ENCODE measurements at places on chromosomes 3 and 15.
A peak's percentile ranks its signal among the peaks of the same experiment; 100 is the strongest.

DNA sequence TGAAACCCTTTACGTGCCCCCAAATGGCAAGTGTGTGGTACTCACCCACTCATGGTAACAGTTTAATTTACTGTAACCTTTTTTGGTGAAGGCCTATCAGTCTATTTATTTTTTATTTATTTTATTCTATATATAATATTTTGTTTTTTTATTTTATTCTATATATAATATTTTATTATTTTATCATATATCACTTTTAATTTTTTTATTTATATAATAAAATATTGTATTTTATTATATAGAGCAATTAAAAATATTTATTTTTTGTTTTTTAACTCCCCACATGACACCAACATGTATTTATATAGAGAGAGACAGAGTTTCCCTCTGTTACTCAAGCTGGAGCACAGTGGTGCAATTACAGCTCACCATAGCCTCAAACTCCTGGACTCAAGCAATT, 41.4 kb downstream of the SLC28A1 start:
- DNase-seq: no peak

DNA sequence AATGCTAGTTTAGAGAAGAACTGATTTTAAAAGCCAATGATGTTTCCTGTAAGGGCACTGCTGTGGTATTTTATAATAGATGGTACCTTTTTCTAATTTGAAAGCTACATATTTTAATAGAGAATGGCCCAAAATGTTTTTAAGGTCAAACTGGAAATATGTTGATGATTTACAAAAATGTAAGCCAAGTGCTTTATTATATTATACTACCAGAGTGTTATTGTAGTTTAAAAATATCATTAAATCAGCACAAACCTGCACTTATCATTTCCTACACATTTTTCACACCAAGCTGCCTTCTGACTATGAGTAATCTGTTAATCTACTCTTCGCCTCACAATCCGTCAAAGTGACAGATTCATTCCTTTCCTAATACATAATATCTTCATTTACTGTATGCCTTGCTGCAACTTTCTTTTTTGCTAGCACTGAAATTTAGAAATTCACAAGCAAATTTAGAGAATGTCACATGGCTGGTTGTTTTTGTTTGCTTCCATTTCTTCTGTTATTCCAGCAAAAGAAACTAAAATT, 126.4 kb upstream of the FAM3D start:
- no peak for DNase-seq

- peak; percentile 74 for DNase-seq
These were observed 858 bp downstream of the NTRK3 start for GRCh38 chr15:88255484-88256278.

DNA sequence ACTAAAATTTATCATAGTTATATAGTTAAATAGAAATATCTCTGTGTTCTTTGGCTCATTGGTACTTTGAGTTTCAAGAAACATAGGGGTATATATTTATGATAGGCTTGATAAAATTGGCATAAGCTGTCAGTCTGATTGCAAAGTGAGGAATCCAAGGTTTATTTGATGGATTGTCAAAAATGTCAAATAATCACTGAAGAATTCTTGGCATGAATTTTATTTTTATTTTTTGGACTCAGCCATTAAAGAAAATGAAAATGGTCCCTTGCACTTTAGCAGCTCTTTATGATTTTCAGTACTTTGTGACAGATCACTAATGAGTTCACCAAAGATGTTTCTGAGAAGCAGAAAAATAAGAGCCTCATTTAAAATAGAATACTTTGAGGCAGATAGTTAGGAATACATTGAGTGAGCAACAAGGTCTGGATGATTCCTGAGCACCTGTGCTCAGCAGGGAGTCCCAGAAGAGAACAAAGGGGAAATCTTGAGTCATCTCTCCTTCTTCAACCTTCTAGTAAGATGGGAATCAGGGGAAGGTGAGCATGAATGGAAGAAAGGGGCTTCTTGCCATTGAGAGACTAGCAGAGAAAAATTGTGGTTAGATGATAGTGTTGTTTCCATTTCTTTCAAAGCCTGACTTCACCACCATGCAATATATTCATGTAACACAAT, 85.3 kb upstream of the VEPH1 start:
- DNase-seq: peak; percentile 46

DNA sequence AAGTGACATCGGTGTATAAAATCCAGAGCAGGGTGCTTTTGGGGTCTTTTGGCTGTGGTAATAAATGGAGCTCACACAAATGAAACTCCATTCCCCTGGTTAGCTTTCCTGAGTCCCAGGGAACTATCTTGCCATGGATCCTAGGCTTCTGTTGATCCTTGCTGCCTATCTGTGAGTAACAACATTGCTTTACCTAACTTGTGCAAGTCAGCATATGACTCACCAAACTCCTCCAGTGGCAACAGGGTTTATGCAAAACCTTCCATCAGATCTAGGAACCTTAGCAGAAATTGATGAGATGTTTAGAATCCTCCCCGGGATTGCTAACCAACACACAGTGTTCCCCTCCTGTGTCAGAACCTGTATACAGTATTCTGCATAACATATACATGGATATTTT, 105.4 kb downstream of the SCAPER start:
- DNase-seq: no peak

GRCh38 chr3:146968204-146968651, 363.1 kb upstream of the PLSCR5 start:
- peak; percentile 5 for DNase-seq

DNA sequence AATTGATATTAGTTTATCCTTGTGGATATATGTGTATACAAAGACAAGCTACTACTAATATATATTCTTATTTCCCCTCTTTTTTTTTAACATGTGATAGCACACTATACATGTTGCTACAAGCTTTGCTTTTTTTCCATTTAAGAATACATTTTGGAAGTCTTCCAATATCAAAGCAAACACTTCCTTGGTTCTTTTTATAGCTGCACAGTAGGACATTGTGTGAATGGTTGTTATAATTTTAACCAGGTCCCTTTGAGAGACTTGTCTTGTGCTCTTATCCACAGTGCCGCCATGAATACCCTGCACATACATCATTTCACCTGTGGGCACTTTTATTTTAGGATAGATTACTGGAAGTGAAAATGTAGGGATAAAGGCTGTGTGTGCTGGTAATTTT, 88.7 kb downstream of the CACNA2D3 start:
- DNase-seq: peak; percentile 15

GRCh38 chr3:9301091-9301490, 51.6 kb upstream of the SRGAP3 start:
- DNase-seq: no peak

- no peak for DNase-seq
These were observed 30.2 kb upstream of the BHLHE40 start for GRCh38 chr3:4949004-4949403.

All from muscle of leg (tissue), 16 donors.